ENCODE measurements at places on chromosomes 6 and 20.

- no peaks in the 10 kb centered on the region for H3K36me3 ChIP-seq
- no peak overlapping the region for H3K27ac ChIP-seq
- no peak for DNase-seq
- H3K4me1 ChIP-seq: no peaks in the 10 kb centered on the region
- no peaks in the 10 kb centered on the region for H3K27me3 ChIP-seq
Measured at GRCh38 chr20:64093013-64093503, 8.9 kb upstream of the LKAAEAR1 start.

DNA sequence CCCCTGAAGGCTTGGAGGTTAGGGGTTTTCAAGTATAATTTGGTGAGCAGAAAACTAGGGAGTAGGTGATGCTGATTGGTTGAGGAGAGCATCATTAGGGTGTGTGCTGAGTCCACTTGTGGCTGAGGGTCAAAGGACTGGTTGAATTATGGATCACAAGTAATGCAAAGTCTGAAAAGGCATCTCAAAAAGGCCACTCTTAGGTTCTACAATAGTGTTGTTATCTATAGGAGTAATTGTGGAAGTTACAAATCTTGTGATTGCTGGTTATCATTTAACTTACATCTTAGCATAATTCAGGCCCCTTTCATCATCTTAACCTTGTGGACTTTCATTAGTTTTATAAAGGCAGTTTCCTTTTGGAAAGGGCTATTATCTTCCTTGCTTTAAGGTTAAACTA, 60.8 kb downstream of the UBR2 start:
- no peak overlapping the region for H3K27ac ChIP-seq
- H3K27me3 ChIP-seq: no peaks in the 10 kb centered on the region
- H3K4me1 ChIP-seq: peaks cover 11% of the 10 kb centered on the region
- H3K4me3 ChIP-seq: no peak overlapping the region
- H3K36me3 ChIP-seq: no peaks in the 10 kb centered on the region

GRCh38 chr6:2992330-2992979, 7.2 kb upstream of the NQO2 start:
- H3K4me1 ChIP-seq: peaks cover 6% of the 10 kb centered on the region
- H3K27ac ChIP-seq: no peak overlapping the region
- no peaks in the 10 kb centered on the region for H3K27me3 ChIP-seq

DNA sequence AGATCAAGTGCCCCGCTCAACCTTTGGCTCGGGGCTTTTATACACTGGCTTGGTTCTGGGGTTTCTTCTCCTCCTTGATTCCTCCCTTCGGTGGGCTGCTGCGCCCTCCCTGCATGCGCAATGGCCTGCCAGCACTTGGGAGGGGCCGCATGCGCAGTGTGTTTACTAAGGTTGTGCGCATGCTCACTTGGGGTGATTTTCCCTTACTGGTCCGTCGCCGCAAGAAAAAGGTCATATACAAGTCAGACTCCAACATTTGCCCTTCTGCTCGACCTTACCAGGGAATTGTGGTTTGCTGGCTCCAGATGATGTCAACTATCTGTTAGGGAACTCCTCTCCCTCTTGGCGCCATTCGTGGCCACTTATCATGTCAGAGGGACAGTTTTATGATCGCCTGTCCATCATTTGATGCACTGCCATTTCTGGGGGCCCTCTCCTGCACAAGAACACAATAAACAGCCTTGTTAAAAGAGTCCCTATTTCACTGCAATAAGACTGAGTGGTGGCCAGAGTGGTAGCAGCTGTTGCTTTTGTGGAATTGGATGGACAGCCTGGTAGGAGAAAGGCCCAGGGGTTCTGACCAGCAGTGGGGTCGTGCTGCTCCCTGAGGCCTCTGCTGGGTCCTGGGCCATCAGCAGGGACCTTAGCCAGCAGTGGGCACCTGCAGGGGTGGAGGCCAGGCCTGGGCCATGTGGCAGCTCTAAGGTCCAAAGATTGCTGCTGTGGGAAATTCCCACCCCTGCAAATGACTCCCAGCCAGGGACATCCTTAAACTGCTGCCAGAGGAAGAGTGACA, 2.8 kb upstream of the LBP start:
- no peak overlapping the region for H3K27ac ChIP-seq
- no peaks in the 10 kb centered on the region for H3K36me3 ChIP-seq
- no peak overlapping the region for H3K4me3 ChIP-seq
- no peaks in the 10 kb centered on the region for H3K27me3 ChIP-seq
- DNase-seq: peak; percentile 8

- H3K27me3 ChIP-seq: no peaks in the 10 kb centered on the region
- DNase-seq: no peak
- H3K36me3 ChIP-seq: no peaks in the 10 kb centered on the region
- H3K4me3 ChIP-seq: no peak overlapping the region
- H3K27ac ChIP-seq: no peak overlapping the region
Measured at GRCh38 chr6:6570929-6571671, 17.4 kb upstream of the LY86 start.

DNA sequence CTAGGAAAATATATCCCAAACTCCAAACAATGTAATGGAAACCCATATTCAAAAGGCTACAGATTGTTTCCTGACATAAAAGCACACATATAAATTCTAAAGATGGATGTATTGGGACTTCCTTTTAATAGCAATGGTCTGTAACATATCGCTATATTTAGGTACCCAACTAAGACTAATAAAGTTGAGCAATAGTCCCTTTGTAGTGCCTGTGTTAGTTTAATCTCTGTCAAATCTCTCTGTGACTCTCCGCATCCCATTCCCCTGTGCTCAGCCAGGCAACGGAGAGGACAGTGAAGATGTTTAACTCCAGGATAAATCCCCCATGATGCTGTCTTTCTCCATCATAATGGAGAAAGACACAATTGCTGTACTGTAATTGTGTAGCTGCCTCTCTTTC, 19.0 kb downstream of the RCAN2 start:
- H3K36me3 ChIP-seq: no peaks in the 10 kb centered on the region
- no peak overlapping the region for H3K27ac ChIP-seq
- no peak overlapping the region for H3K4me3 ChIP-seq
- no peaks in the 10 kb centered on the region for H3K4me1 ChIP-seq

Measured in thyroid gland (tissue), 4 donors.